ENCODE measurements at places on chromosomes 7 and 10.

DNA sequence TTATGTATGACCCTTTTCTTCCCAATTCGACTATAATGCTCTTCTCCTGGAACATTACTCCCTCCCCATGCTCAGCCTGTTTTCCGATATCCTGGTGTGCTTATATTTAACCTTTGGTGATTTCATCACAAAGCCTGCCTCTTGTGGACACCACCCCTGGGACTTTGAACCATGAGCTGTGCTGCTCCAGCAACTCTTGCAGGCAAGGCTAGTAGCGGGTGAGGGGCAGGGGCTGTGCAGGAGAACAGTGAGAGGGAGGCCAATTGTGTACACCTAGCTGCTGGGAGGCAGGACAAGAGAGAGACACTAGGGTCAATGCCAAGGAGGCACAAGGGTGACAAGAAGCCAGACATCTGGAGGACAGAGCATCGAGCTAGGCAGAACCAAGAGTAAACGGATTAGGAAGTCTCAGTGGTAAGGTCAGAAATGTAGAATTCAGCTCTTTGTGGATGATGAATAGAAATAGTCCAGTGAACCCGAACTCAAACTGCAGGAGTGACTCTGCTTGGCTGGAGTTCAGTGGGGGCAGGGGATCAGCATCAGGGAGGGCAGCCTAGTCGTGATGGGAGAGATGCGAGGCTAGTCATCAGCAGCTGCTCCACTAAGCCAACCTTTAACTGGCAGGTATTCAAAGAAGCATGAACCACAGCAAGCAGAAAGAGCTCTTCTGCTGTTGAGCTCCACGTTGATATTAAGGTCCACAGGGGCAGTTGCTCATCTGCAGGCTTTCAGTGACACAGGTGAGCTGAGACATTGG lies 31.0 kb upstream of the MKI67 start:
- no peak for DNase-seq

GRCh38 chr7:129468547-129468946 lies 33.8 kb upstream of the SMKR1 start:
- DNase-seq = no peak

- DNase-seq = no peak
Measured at GRCh38 chr10:13100349-13101294, 659 bp downstream of the OPTN start.

GRCh38 chr10:43682956-43683355 lies 34.3 kb upstream of the ZNF32 start:
- no peak for DNase-seq

DNA sequence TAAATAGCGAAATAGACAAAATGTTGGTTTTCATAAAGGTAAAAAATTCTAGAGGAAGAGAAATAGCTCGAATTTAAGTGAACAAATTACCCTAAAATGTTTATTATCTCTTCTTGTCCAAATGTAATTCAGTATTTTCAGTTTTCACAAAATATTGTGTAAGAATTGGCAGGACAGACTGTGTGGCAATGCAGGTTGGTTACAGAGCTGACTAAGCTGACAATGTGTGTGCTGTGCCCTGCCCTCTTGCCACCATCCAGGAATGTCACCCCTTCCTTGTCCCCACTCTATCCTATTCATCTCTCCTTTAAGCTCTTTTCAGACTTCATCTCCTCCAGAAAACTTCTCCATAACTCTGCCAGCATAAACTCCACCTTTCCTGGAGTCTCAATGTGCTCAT lies 46.1 kb downstream of the COL28A1 start:
- DNase-seq = no peak

- no peak for DNase-seq
Measured at GRCh38 chr7:132672200-132672990, 96.1 kb upstream of the PLXNA4 start.

DNA sequence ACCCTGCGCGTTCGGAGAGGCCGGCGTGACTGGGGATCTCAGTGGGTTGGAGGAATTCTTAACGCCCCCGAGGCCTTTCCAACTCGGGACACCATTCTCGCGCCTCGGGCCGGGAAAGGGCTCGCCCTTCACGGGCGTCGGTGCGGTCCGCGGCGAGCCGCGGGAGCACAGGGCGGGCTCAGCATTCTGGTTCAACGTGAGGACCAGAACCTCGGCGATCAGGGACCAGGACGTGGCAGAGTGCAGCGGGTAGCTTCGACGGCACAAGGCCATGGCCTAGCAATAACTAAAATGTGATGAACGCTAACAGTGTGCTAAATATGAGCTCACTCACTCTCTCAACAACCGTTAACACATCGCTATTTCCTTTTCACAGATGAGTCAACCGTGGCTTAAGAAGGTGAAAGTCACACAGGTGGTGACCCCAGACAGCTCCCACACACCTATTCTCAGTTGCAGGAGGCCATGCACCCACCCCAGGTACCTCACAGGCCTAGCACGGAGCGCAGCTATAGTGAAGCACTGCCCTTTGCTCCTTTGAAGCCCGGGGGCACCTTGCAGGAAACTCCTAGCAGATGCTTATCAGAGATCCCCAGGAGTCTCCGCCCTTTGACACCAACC lies 4.5 kb upstream of the EMX2 start:
- no peak for DNase-seq

Data from stimulated activated CD4-positive, alpha-beta T cell treated with anti-CD3 and anti-CD28 coated beads, Interleukin-2, amount 100 ng/mL, for 48 hours (primary cell).